ENCODE measurements at places on chromosomes 12 and 14.

GRCh38 chr14:54425537-54426274 is 15.5 kb downstream of the CNIH1 start:
- no peak for DNase-seq

DNA sequence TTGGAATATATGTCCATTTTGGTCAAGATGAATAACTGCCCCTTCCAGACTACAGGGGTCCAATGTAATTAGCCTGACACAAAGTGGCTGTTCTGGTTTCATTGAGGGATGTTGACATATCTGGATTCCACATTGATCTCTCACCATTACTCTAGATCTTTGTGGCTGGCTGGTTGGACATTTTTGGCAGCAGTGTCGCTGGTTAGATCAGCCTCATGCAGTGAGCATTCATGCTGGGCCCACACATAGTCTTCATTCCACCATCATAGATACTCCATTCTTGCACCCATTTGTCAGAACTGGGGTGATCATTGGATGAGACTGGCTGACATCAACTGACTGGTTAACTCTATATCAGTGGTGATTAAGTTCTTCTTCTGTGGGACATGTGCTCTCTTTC is 74.4 kb downstream of the MGST1 start:
- DNase-seq = no peak

GRCh38 chr12:60278209-60278608 is 682.4 kb downstream of the SLC16A7 start:
- no peak for DNase-seq

DNA sequence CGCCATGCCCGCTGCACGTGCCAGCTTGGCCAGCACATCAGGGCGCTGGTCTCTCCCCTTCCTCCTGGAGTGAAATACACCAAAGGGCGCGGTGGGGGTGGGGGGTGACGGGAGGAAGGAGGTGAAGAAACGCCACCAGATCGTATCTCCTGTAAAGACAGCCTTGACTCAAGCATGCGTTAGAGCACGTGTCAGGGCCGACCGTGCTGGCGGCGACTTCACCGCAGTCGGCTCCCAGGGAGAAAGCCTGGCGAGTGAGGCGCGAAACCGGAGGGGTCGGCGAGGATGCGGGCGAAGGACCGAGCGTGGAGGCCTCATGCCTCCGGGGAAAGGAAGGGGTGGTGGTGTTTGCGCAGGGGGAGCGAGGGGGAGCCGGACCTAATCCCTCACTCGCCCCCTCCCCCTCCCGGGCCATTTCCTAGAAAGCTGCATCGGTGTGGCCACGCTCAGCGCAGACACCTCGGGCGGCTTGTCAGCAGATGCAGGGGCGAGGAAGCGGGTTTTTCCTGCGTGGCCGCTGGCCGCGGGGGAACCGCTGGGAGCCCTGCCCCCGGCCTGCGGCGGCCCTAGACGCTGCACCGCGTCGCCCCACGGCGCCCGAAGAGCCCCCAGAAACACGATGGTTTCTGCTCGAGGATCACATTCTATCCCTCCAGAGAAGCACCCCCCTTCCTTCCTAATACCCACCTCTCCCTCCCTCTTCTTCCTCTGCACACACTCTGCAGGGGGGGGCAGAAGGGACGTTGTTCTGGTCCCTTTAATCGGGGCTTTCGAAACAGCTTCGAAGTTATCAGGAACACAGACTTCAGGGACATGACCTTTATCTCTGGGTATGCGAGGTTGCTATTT is 914 bp upstream of the CCND2 start:
- DNase-seq = no peak

GRCh38 chr12:66002812-66003211 is 127.7 kb downstream of the LLPH start:
- no peak for DNase-seq

DNA sequence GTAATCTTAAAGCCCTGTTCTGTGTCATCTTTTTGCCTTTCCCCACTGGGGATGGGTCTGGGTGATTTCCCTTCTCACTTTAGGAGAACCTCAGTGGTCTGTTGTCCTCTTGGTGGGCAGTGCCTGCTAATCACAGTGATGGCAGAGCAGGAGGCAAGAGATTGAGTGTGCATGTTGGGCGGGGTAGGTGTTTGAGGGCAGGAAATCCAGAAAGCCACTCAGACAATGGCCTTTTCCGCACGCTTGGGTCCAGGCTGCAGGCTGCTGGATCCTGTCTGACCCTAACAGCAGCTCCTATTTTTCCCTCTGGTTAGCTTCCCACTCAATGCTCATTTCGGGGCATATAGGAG is 13.7 kb upstream of the ITGA5 start:
- no peak for DNase-seq

DNA sequence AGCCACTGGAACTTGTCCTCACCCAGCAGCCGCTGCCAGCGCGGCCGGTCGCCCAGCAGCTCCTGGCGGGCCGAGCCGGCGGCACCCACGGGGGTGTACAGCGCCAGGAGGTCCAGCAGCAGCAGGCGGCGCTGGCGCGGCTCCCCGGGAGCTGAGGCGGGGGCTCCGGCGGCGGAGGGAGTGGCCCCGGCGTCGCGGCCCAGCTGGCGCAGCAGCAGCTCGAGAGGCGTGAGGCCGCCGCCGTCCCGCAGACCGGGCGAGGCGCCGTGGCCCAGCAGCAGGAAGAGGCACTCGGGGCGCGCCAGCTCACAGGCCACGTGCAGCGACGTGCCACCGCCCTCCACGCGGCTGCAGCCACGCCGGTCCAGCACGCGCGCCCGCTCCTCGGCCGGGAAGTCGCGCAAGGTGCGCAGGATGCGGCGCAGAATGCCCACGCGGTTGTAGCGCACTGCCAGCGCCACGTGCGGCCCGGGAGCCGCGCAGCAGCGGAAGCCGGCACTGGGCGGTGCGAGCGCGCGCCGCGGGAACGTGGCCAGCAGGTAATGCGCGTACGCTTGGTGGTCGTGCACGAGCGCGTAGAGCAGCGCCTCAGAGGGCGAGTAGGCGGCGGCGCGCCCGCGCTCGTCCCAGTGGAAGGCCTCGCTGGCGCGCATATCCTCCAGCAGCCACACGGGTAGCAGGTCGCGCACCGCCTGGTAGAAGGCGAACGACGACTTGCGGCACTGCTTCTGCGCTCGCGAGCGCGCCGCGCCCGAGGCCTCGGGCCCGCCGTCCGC is 2.3 kb downstream of the ANKRD9 start:
- no peak for DNase-seq

DNA sequence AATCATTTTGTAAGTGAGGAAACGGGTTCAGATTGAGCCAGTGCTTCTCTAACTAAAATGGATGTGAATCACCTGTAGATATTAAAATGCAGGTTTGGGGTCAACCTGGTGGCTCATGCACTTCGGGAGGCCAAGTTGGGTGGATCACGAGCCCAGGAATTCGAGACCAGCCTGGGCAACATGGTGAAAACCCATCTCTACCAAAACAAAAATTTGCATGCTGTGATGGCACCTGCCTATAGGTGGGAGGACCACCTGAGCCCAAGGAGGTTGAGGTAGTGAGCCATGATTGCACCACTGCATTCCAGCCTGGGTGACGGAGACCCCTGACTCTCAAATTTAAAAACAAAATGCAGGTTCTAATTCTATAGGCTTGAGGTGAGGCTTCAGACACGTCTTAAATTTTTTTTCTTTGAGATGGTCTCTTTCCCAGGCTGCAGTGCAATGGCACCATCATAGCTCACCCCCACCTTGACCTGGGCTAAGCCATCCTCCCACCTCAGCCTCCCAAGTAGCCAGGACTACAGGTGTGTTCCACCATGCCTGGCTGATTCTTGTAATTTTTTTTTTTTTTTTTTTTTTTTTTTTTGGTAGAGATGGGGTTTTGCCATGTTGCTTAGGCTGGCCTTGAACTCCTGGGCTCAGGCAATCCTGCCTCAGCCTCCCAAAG is 9.0 kb downstream of the TUBA1C start:
- DNase-seq = no peak

DNA sequence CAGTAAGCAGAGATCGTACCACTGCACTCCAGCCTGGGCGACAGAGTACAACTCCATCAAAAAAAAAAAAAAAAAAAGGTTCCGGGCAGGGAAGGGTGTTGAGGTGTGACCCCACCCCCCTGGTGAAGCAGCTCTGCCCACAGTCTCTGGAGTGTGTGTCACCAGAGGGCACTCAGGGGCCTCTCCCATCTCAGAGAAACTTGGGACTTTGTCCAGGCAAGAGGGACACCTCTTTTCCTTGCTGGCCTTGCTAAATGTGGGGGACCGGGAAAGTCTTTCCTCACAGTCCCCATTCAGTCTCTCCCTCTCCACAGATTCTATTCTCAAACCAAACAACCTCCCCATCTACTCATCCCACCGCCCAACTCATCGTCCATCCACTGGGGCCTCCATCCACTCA is 43.6 kb downstream of the RFLNA start:
- no peak for DNase-seq

DNA sequence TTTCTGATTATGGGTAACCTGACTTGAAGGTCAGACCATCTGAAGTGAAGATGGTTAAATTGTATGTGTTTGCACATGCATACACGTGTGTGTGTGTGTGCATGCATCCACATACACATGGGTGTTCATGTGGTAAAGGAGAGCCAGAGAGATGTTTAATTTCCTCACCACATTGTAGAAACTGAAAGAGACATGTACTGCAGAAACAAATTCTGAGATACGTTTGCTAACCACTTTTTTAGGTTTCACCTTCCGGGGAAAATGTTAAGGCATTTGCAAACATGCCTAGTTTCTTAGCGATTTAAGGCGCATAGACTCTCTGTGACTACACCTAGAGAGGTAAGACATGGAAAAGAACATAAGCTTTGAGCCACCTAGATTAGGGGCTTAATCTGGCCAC is 362.9 kb downstream of the RAD51B start:
- DNase-seq = no peak

DNA sequence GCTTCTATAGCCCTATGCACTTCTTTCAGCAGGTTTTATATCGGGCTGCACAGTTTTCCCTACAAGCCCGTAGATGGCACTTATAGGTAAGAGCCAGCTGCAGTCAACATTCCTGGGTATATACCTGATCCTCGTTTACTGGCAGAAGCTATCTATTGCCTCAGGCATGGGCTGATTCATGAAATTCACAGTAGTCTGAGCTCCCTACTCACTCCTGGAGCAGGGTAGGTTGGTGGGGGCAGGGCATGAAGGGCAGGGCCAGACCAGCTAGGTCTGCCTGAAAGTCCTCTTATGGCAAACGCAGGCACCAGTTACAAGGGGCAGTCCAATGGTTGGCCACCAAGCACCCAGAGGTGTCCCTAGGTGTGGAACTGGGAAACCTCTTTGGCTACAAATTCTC is 345.8 kb downstream of the RPS29 start:
- peak; percentile 16 for DNase-seq

- no peak for DNase-seq
These were observed 341.9 kb downstream of the C12orf75 start for GRCh38 chr12:105672121-105672975.

- DNase-seq = no peak
These were observed 3.3 kb downstream of the BHLHE41 start for GRCh38 chr12:26121323-26122060.

- no peak for DNase-seq
These were observed 370.2 kb downstream of the SOX5 start for GRCh38 chr12:23579257-23579656.

- DNase-seq = peak; percentile 50
These were observed 427.7 kb downstream of the FUT8 start for GRCh38 chr14:65840118-65840751.

GRCh38 chr14:88013750-88014349 is 8.9 kb downstream of the GPR65 start:
- no peak for DNase-seq

- DNase-seq = no peak
These were observed 70.1 kb downstream of the PEBP1 start for GRCh38 chr12:118206107-118206412.

DNA sequence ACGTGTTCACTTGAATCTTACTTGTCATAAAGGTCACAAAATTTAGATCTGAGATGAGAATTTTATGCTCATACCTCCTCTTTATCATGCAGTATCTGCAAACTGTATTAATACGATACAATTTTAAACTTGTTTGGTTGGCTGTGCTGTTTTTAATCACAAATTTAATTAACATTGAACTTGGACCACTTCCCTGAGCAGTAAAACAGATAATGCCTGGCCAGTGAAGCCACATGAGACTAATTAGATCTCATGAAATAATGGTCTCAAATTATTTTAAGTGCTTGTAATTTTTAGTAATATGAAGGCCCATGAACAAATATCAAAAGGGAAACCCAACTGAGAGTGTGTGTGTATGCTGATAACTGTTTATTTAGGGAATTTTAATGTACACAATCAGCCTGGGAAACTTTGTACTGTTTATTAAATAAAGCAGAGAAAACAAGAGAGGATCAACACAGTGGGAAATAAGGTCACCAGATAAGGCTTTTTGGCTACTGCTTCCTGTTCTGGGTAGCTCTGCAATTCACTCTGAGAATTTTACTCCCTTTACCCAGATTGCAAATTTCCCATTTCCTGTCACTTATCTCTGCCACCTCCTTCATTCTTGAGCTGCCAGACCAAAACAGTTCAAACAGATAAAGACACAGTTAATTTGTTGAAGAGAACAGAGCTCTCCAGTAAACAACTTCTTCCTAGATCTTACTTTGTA is 61.6 kb upstream of the GNPNAT1 start:
- DNase-seq = no peak

DNA sequence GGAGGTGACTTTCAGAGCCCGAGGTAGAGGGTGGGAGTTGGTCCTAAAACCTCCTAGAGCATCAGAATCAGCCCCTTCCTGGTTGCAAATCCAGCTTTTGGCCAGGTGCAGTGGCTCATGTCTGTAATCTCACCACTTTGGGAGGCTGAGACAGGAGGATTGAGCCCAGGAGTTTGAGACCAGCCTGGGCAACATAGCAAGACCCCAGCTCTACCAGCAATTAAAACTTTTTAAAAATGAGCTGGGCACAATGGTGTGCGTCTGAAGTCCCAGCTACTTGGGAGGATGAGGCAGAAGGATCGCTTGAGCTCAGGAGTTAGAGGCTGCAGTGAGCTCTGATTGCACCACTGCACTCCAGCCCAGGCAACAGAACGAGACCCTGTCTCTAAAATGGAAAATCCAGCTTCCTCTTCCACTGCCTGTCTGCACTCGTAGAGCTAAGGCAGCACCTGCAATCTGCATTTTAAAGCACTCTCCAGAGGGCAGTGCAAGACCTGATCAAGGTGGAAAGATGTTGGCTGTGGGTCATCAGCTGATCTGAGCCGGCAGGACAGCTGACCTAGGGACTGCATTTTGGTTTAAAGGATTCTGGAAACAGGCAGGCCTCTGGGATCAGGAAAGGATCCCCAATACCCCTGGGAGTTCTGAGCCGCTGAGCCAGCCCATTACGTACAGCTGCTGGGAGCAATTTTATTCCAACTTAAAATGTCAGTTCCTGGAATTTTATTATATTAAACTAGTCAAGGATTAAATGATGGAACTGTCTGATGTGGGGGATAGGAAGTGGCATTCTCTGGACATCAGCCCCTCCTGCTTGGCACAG is 1.8 kb upstream of the TESC start:
- DNase-seq = no peak

GRCh38 chr14:103551338-103551762 is 11.1 kb downstream of the BAG5 start:
- DNase-seq = no peak

GRCh38 chr12:98417266-98417665 is 98.1 kb upstream of the TMPO start:
- DNase-seq = no peak

DNA sequence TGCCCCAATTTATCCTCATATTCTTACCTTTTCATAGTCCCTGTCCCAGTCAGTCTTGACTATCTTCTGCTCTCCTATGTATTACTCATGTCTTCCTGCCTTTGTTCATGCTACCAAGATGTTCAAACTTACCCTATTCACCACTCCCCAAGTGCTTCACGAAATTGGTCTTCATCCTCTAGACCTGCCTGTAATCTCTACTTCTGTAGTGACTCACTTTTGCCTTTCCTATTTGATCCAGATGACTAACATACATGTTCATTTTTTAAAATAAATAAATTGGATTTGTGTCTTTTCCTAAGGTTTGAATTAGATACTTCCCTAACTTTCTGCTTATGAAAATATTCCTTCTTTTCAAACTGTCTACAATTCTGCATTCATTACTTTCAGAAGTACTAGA is 107.7 kb upstream of the PPM1H start:
- DNase-seq = no peak
